M059J (cell line): ENCODE measurements at places on chromosomes 6 and 20. TPM values are rescaled to one million over a fixed set of nuclear protein-coding genes. Genes with fewer than 3 reads are reported as not detected.

The OR2B6 gene
- 0.15 and 0.27 TPM in 2 replicates for total RNA-seq

DNA sequence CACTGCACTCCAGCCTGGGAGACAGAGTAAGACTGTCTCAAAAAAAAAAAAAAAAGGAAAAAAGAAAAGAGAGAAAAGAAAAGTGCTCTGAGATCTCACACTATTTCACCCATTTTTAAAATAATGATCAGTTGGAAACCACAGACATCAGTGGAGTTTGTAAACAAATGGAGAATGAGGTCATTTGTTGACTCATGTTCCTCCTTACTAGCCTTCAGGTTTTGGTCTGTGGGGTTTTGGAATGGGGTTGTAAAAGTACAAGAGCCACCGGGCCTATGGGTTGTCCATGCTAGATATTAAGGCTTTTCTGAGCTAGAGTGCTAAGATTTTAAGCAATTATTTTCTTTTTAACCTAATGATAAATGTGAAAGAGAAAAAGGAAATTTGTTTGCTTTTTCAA, 104.4 kb upstream of the PRL start:
- peak; percentile 72 for DNase-seq

The LTB gene
- 2.1 and 4.6 TPM in 2 replicates for total RNA-seq

DNA sequence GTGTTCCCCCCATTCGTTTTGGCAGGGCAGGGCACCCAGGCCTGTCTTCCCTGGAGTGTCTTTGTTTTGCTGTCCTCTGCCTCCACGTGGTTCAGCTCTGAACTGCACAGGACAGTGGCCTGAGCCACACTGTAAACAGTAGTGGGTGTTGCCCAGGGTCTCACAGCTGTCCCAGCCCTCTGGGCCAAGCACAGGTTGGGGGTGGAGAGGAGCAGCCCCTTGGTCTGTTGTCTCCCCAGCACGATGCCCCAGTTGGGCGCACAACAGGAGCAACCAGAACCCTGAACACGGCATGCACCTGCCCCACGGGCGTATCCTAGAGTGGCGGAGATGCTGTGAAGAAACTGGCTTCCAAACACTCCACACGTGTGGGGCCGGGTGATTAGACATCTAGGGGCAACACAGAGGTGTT, 14.4 kb downstream of the CCDC167 start:
- no peak for DNase-seq

The SLC35B2 gene
- 205 and 215 TPM in 2 replicates for total RNA-seq

- no peak for DNase-seq
Observed at GRCh38 chr6:98529364-98529763, 305.0 kb upstream of the POU3F2 start.

The LAMA2 gene
- total RNA-seq = 1.5 and 3.8 TPM in 2 replicates

The MARCKS gene
- total RNA-seq = 115 and 184 TPM in 2 replicates

- DNase-seq = no peak
Observed at GRCh38 chr6:2706558-2706957, 44.2 kb downstream of the MYLK4 start.

The RNF8 gene
- 48.7 and 58.4 TPM in 2 replicates for total RNA-seq

DNA sequence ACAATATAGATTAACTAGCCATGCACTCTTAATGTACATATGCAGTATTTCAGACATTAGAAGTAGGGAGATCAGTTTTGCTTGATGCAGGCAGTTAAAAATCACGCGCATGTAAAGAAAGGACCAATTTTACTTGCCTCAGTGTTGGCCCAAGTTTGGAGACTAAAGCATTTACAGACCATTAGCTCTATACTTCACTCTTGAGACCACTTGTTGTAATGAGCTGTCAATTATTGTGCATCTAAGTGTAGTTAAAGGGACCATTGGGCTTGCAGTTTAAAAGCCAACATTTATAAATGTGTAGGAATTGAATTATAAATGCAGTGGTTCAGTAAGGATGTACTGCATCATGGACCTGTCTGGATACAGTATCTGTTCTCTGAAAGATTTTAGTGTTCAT, 53.7 kb downstream of the PLCB4 start:
- DNase-seq = no peak

GRCh38 chr20:34507702-34508413, 8.4 kb upstream of the DYNLRB1 start:
- DNase-seq = no peak

- peak; percentile 90 for DNase-seq
Observed at GRCh38 chr6:75196081-75196687, 9.7 kb downstream of the COL12A1 start.

DNA sequence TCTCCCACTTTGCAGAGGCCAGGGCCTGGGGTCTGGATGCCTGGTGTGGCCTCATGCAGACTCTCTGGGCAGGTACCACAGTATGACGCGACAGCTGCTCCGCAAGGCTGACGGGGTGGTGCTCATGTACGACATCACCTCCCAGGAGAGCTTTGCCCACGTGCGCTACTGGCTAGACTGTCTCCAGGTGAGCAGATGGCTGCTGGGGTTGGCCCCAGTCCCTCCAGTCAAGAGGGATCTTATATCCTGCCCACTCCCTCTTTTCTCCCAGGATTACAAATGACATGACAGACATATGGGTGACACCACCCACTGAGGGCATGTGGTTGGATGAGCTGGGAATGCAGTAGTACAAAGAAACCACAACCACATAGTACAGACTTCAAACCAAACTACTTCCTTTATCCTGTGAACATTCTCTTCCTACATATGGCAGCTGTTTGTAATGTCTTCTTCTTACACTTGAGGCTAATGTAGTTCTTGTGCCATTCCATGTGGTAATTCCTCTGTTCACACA, 29.9 kb downstream of the RAB44 start:
- peak; percentile 59 for DNase-seq

DNA sequence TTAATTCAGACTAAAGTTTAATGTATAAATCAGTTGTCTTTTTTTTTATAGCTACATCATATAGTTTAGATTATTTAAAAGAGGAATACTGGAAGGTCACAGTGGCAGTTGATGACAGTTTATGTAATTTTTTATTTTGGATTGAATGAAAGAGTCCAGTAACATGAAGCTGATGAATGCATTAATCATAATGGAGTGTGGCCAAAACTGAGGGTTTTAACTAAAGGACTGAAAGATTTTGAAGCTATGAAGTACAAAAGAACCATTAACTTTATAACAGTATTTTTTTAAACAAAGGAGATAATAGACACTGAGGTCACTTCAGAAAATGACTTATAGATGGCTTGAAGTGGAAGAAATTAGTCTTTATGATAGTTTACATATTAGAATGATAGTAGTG, 41.3 kb downstream of the TRMT11 start:
- DNase-seq = peak; percentile 80

The FAM50B gene
- 1.0 and 1.2 TPM in 2 replicates for total RNA-seq

DNA sequence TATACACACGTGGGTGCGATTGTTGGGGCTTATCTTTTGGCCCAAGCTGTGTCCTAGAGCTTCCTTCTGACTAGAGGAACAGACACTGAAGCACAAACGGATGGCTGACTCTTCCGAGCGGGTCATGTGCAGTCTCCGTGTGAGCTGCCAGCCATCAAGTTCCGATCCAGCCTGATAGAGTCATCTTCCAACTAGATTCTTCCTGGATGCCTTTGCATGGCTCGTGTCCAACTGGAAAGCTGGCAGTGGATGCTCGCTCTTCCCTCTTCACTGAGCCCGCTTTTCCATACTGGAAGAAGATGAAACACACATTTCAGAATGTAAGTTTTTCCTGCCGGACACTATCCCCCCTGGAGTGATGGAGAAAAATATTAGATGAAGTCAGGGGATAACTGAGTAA, 148.1 kb downstream of the SCML4 start:
- no peak for DNase-seq

The HSPA1L gene
- 0.30 and 2.5 TPM in 2 replicates for total RNA-seq

The PNPLA1 gene
- total RNA-seq = 0.05 and 0.27 TPM in 2 replicates

DNA sequence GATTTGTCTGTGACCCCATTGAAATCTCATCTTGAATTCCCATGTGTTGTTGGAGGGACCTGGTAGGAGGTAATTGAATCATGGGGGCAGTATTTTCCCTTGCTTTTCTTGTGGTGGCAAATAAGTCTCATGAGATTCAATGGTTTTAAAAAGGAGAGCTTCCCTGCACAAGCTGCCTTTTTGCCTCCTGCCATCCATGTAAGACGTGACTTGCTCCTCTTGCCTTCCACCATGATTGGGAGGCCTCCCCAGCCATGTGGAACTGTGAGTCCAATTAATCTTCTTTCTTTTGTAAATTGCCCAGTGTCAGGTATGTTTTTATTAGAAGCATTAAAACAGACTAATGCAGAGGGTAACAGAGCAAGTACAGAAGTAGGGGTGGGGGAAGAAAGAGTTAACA, 1097.0 kb upstream of the ADGRB3 start:
- no peak for DNase-seq

- DNase-seq = no peak
Observed at GRCh38 chr20:1414982-1415381, 22.1 kb upstream of the FKBP1A start.

The CCN2 gene
- 44.5 and 76.7 TPM in 2 replicates for total RNA-seq

- DNase-seq = peak; percentile 95
Observed at GRCh38 chr6:72748759-72749158, 126.9 kb downstream of the KCNQ5 start.

DNA sequence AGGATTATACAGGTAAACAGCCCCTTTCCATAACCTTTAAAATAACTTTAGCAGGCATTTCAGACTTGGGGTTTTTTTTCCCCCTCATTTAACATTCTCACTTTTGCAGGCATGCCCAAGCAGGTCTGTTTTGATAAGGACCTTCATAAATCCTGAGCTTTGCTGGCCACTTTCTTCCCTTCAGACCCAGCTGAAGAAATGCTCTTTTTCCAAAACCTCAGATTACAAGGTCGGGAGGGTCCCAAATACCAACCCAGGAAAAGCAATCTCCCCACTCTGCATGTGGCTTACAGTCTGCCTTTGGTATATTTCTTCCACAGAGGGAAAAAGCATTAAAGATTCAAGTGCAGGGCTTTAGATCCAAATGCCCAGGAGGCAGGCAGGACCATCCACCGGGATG, 6.8 kb downstream of the NFATC2 start:
- no peak for DNase-seq

The SULF2 gene
- 104 and 140 TPM in 2 replicates for total RNA-seq

- DNase-seq = peak; percentile 55
Observed at GRCh38 chr6:37663019-37663810, 34.5 kb downstream of the MDGA1 start.

DNA sequence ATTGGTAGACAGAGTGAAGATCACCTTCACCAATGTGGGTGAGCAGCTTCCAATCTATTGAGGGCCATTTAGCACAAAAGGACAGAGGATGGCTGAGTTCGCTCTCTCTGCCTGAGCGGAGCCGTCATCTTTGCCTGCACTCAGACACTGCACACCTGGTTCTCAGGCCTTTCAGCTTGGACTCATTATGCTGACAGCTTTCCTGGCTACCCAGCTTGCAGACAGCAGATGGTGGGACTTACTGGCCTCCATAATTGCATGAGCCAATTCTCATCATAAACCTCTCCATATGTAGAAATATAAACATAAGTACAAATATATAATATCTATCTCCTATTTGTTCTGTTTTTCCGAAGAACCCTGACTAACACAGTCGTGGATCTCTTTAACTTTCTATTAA, 13.7 kb downstream of the TBXT start:
- DNase-seq = no peak

The TEAD3 gene
- total RNA-seq = 14.9 and 19.1 TPM in 2 replicates

GRCh38 chr6:128663238-128663637, 142.8 kb upstream of the PTPRK start:
- no peak for DNase-seq

DNA sequence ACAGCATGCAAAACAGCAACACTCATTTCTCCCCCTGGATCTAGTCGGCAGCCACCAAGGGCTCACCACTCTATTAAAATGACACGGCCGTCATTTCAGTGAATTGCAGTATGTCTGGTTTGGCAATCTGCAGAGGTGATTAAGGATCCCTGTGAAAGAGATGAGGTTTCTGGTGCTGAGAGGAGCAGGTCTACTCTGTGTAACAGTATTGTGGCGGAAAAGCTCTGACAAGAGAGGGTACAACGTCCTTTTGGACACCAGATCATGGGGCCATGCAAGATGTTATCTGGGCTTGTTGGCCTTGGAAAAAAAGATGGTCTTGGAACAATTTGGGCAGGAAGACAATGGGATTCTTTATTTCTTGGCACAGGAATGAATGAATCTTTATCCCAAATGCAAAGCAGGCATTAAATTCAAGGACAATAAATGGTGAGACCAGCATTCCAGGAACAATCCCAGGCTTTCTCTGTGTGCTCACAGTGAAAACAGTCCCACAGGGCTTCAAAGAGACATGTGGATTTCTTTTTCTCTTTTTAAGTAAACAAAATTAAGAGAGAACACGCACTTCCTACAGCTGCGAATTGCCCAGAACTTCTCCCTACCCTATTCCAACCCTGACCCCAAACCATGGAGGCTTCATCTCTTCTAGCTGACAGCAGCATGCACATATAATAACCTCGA, 33.7 kb upstream of the ADGRF1 start:
- no peak for DNase-seq

GRCh38 chr20:39021748-39022147, 59.6 kb downstream of the DHX35 start:
- no peak for DNase-seq

The SAMD5 gene
- 0.07 and 0.62 TPM in 2 replicates for total RNA-seq

DNA sequence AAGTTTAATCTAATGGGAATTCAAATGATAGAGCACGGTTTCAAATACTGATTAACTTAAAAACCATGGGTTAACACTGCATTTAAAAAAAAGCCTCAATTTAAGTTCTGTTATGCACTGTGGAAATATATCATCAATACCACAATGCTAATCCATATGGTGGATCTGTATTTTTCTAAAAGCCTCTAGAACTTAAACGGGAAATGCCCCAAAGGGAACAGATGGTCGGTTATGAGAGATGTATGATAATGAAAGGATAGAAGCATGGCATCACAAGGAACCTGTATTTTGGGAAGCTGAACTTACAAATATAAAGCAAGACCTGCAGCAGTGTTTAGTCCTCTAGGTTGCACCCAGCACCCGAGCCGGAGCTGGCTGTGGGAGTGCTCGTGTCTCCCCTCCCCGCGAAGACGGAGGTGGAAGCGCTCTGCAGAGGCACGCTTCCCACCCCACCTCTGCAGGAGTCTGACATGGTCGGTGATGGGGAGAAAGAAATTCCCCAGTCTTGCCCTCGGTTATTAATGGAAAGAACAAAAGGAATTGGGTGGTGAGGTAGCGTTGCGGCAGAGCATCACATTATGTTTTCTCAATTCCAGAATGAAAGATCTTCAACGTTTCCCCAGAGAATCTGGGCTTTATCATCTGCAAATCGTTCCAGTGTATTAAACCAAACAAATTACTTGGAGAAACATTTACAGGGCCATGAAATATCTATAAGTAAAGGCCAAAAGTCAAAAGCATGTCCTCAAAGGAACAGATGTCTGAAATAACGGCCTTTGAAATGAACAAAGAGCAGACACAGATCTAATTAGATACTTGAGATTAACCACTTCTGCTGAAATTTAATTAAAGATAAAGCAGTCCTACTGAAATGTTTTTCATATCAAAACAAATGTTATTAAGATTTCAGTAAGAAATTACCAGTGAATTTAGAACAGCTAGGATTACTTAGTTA, 103.1 kb upstream of the POPDC3 start:
- DNase-seq = no peak
